ENCODE measurements at places on chromosomes 12 and 14. TPM values are rescaled to one million over a fixed set of nuclear protein-coding genes. Genes with fewer than 3 reads are reported as not detected.

DNA sequence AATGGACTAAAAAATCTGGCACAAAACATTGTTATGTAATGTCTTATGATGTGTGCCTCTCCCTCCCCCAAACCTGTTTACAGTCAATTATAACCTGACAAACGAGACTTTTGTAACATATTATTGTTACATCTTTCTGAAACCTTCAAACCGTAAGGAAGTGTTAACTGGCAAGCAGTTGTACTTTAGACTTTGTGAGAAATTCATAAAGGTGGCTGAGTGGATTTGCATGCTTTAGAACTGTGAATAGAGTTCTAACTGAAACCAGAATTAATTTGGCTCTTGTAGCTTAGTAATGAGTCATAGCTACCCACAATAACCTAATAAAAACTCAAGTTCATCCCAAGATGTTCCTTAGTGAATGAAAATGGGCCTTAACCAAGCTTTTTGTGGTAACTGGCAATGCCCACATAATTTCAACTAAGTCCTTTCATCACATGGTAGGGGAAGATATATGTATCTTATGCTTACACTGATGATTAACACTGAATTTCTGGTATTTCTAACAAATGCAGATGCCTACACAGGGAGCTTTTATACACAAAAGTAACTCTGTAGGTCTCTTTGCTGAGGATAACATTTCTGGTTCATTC, 29.7 kb downstream of the RAD9B start:
- peak; percentile 42 for DNase-seq
- H3K27me3 ChIP-seq, result no peaks in the 10 kb centered on the region
- H3K36me3 ChIP-seq, result no peaks in the 10 kb centered on the region
- no peak overlapping the region for H3K27ac ChIP-seq
- H3K4me3 ChIP-seq, result no peak overlapping the region
- H3K4me1 ChIP-seq, result peaks cover 13% of the 10 kb centered on the region

GRCh38 chr12:132702640-132703039, 8.0 kb upstream of the PGAM5 start:
- no peak overlapping the region for H3K4me3 ChIP-seq
- DNase-seq, result peak; percentile 68

DNA sequence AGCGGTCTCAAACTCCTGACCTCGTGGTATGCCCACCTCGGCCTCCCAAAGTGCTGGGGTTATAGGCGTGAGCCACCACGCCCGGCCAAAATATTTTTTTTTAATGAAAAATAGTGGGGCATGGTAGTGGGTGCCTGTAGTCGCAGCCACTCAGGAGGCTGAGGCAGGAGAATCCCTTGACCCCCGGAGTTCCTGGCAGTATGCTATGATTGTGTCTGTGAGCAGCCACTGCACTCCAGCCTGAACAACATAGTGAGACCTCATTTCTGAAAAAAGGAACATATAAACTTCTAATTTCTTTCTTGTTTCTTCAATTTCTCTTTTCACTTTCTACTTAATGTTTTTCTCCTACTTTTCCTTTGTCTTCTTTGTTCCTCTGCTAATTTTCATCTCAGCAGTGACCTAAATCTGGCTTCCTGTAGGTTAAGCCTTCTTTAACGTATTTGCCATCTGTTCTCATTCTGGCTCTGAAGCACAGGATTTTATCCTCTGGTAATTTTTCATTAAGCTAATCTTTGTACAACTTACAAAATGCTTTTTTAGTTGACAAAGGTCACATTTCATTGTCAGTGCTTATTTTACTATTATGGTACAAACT, 4.5 kb upstream of the RPGRIP1 start:
- no peaks in the 10 kb centered on the region for H3K36me3 ChIP-seq
- no peak overlapping the region for H3K27ac ChIP-seq
- no peaks in the 10 kb centered on the region for H3K27me3 ChIP-seq
- DNase-seq, result no peak

- no peaks in the 10 kb centered on the region for H3K36me3 ChIP-seq
- no peak overlapping the region for H3K27ac ChIP-seq
- no peak for DNase-seq
- no peak overlapping the region for H3K4me3 ChIP-seq
- no peaks in the 10 kb centered on the region for H3K27me3 ChIP-seq
- H3K4me1 ChIP-seq, result no peaks in the 10 kb centered on the region
Measured at GRCh38 chr14:101207041-101207440, 303.5 kb upstream of the RTL1 start.

- H3K27ac ChIP-seq, result no peak overlapping the region
- no peaks in the 10 kb centered on the region for H3K36me3 ChIP-seq
- H3K27me3 ChIP-seq, result peaks cover 7% of the 10 kb centered on the region
Measured at GRCh38 chr14:69582212-69582611, 7.5 kb upstream of the CCDC177 start.

DNA sequence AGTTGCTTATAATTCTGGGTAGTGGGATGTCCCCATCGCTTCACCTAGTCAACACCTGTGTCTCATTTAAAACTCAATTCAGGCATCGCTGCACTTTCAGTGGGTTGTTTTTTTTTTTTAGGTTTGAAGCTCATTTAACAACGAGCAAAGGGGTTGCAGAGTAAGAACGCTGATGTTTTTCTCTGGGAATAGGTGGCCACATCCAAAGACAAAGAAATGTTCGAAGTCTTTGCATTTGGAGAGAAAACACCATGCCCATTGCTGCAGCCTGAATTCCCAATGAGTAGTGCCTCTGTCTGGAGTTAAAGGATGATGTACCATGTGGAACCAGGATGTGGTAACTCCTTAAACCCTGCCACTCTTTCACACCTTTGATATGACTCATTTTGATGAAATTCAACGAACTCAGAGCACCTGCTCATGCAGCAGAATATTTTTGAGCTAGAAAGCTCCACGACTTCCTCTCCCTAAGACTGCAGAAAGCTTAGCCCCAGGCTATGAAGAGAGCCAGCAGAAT, 35.1 kb upstream of the BATF start:
- H3K4me1 ChIP-seq, result no peaks in the 10 kb centered on the region
- H3K36me3 ChIP-seq, result no peaks in the 10 kb centered on the region
- DNase-seq, result no peak
- no peak overlapping the region for H3K4me3 ChIP-seq

DNA sequence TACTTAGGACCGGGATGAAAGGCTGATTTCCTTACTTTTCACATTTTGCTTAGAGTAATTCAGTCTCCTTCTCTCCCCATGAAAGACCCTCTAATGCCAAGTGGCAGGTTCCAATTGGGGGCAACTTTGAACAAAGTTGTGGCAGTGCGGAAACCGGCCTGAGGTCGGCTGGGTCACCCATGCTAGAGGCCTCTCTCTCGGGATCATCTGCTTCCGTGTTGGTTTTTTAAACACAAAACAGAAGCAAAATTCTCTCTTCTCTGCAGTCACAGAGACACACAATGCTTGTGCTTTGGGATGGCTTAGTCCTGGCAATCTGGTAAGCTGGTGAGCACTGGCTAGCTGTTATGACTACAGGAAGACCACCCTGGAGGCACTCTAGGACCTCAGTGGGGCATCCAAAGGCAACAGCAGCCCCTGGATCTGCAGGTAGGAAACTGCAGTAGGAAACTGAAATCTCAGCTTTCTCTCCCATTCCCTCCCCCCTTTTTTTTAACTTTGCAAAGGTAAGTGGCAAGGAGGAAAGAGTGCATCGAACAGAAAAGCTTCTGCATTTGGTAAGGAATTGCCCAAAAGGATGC, 102.1 kb downstream of the BCL11B start:
- H3K36me3 ChIP-seq, result no peaks in the 10 kb centered on the region
- no peak overlapping the region for H3K27ac ChIP-seq
- DNase-seq, result no peak
- no peaks in the 10 kb centered on the region for H3K27me3 ChIP-seq
- no peak overlapping the region for H3K4me3 ChIP-seq

- no peaks in the 10 kb centered on the region for H3K36me3 ChIP-seq
- no peaks in the 10 kb centered on the region for H3K4me1 ChIP-seq
- no peak overlapping the region for H3K4me3 ChIP-seq
- H3K27me3 ChIP-seq, result peaks cover 2% of the 10 kb centered on the region
- H3K27ac ChIP-seq, result no peak overlapping the region
Measured at GRCh38 chr14:24694680-24695079, 60.7 kb upstream of the GZMB start.

DNA sequence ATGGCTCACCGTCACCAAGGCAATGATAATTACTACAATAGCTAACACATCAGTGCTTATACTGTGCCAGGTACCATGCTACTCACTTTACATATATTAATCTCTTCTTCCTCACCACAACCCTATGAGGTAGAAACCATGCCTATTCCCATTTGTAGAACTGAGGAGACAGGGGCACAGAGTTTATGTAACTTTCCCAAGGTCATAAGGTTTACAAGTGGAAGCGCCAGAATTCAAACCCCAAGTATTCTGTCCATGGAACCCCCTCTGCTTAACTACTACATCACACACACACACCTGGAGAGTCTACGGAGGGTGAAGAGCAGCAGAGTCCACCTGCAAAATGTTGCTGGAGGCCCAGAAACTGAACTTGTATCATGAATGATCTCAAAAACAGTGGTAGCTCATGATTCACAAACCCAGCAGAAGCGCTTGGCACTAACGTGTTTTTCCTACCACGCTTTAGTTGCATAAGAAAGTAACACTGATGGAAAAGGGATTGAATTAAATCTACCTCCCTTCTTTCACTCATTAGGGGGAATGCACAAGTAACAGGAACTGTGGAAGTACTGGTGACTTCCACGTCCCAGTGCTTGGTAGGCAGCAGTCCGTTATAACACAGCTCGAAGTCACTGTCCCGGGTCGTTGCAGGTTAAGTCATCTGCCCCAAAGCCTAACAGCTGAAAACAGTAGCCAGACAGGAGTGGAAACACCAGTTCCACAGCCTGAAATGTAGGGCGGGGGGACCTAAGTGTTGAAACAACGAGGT, 2.0 kb downstream of the ITPR2 start:
- H3K36me3 ChIP-seq, result no peaks in the 10 kb centered on the region
- peak overlapping the region; percentile 40 for H3K4me3 ChIP-seq
- H3K4me1 ChIP-seq, result peaks cover 8% of the 10 kb centered on the region

GRCh38 chr12:47813511-47814196, 6.0 kb downstream of the HDAC7 start:
- peak overlapping the region; percentile 59 for H3K4me3 ChIP-seq
- peaks cover 84% of the 10 kb centered on the region for H3K4me1 ChIP-seq
- DNase-seq, result peak; percentile 83
- H3K27ac ChIP-seq, result peak overlapping the region; percentile 91
- H3K36me3 ChIP-seq, result peaks cover 10% of the 10 kb centered on the region
- H3K27me3 ChIP-seq, result no peaks in the 10 kb centered on the region

DNA sequence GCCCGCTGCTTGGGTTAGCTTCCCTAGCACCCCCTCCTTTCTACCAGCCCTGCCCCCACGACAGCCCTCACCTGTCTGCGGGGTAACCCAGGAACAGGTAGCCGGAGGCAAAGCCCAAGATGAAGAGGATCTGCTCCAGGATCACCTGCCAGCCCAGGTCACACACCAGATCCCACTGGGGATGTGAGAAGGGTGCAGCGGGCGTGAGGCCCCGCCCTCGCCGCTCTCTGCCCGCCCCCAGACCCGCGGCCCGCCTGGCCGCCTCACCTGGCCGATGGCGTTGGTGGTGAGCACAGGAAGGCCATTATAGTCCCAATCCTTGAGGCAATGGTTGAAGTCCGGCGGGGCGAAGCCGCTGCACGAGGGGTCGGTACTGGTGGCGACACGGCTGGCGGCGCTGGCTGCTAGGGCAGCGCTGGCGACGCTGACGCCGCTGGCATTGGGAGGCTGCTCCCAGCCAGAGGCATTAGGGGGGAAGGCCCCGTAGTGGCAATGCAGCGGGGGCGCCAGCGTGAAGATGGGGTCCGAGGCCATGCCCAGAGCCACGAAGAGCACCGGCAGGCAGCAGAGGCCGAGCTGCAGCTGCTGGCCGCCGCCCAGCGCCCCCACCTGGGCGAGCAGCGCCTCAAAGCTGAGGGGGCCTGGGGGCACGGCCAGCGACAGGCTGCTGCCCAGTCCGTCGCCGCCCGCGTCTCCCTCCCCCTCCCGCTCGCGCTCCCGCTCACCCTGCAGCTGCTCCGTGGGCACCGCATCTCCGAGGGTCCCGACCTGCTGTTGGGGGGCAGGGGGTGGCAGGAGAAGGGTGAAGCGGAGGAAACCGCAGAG, 794 bp downstream of the SLC22A17 start:
- H3K4me1 ChIP-seq, result peaks cover 7% of the 10 kb centered on the region
- H3K27ac ChIP-seq, result no peak overlapping the region
- peak overlapping the region; percentile 79 for H3K4me3 ChIP-seq
- no peaks in the 10 kb centered on the region for H3K27me3 ChIP-seq

- no peak overlapping the region for H3K27ac ChIP-seq
- no peak overlapping the region for H3K4me3 ChIP-seq
- no peaks in the 10 kb centered on the region for H3K36me3 ChIP-seq
- DNase-seq, result no peak
Measured at GRCh38 chr12:25245491-25245890, 5.2 kb downstream of the KRAS start.

- no peaks in the 10 kb centered on the region for H3K36me3 ChIP-seq
- DNase-seq, result no peak
Measured at GRCh38 chr12:4807813-4808212, 87.6 kb downstream of the GALNT8 start.

- DNase-seq, result peak; percentile 88
- no peaks in the 10 kb centered on the region for H3K27me3 ChIP-seq
- peak overlapping the region; percentile 100 for H3K27ac ChIP-seq
- H3K4me3 ChIP-seq, result peak overlapping the region; percentile 98
- peaks cover 25% of the 10 kb centered on the region for H3K4me1 ChIP-seq
- peaks cover 16% of the 10 kb centered on the region for H3K36me3 ChIP-seq
Measured at GRCh38 chr14:100375266-100375962, 52.3 kb downstream of the SLC25A47 start.

- H3K27ac ChIP-seq, result no peak overlapping the region
- H3K27me3 ChIP-seq, result no peaks in the 10 kb centered on the region
- DNase-seq, result no peak
- no peak overlapping the region for H3K4me3 ChIP-seq
- H3K4me1 ChIP-seq, result no peaks in the 10 kb centered on the region
Measured at GRCh38 chr14:29603696-29604095, 324.0 kb downstream of the PRKD1 start.

DNA sequence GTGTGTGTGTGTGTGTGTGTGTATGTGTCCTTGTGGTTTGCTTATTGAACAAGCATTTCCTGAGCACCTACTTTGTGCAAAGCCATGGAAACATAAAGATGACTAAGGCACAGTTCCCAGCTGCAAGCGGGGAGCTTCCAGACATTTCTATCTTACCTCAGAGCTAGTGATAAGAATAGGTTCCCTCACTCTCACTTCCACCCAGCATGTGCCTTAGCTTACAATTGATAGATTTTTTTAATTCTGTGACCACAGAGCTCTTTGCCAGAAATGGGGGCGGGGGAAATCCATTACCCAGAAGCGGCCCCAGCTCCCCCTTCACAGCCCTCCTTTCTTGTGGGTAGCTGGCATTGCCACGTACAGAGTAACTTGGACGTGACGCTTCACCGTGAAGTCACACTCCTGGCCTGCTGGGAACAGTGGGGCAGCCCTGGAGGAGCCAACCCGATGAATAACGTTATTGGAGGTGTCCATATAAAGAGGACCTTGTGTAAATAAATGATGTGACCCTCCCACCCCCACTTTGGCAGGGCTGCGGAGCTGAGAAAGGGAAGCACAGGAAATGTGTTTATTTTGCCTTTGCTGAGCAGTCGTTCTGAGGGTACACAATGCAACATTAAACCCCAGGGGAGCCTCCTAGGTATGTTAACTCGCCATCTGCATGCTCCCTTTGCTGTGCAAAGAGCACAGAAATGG, 238.9 kb downstream of the CHST11 start:
- no peaks in the 10 kb centered on the region for H3K27me3 ChIP-seq
- peak; percentile 91 for DNase-seq
- peak overlapping the region; percentile 30 for H3K4me3 ChIP-seq
- H3K4me1 ChIP-seq, result peaks cover 37% of the 10 kb centered on the region
- H3K36me3 ChIP-seq, result no peaks in the 10 kb centered on the region
- peak overlapping the region; percentile 80 for H3K27ac ChIP-seq

The KRT77 gene
- not detected for total RNA-seq

The TAS2R13 gene
- total RNA-seq, result 3.8 TPM

The IL22 gene
- not detected for total RNA-seq

The LRRIQ1 gene
- not detected for total RNA-seq

The AQP6 gene
- not detected for total RNA-seq

The ABCC9 gene
- total RNA-seq, result 28.3 TPM

The STON2 gene
- 49.6 TPM for total RNA-seq

The SMOC1 gene
- 25.7 TPM for total RNA-seq

Measured in osteoblast (primary cell).